ENCODE measurements at places on chromosomes 11 and 22.

GRCh38 chr22:20116951-20117632 is at the start of gene TRMT2A:
Gene TRMT2A (minus strand): TSS chr22:20117226. CDS start chr22:20116906, 320 bp downstream.
- DNase-seq, result peak; percentile 99

GRCh38 chr11:47376525-47377371 is 1.6 kb downstream of the SPI1 start:
- DNase-seq, result no peak

DNA sequence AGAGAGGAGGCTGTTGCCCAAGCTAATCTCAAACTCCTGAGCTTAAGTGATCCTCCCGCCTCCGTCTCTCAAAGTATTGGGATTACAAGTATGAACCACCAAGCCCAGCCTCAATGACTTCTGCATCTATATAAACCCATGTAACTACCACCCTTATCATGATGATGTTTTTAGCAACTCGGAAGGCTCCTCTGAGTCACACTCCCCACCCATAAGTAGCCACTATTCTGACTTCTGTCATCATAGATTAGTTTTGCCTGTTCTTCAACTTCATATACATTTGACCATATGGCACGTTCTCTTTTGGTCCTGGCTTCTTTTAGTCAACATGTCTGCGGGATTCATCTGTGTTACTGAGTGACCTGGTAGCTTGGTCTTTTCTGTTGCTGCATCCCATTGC is 6.4 kb upstream of the FOSL1 start:
- no peak for DNase-seq

DNA sequence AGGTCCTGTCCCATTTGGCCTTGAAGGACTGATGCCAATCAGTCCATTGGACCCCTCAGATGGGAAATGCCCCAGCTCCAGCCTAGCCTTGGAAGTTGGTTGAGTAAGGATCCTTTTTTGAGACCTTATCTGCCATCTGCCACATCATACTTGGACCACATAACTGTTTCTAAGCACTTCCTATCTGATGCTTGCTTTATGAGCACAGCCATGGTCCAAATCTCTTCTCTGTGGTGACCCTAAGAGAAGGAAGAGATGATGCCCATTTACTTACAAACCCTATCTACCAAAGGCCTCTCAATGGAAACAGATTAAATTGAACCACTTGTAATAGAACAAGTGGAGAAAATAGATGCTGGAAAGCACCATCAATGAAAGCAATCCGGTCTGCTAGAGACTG is 53.8 kb upstream of the TTC12 start:
- DNase-seq, result no peak

GRCh38 chr22:25092119-25092518 is 107.5 kb upstream of the CRYBB3 start:
- DNase-seq, result no peak

DNA sequence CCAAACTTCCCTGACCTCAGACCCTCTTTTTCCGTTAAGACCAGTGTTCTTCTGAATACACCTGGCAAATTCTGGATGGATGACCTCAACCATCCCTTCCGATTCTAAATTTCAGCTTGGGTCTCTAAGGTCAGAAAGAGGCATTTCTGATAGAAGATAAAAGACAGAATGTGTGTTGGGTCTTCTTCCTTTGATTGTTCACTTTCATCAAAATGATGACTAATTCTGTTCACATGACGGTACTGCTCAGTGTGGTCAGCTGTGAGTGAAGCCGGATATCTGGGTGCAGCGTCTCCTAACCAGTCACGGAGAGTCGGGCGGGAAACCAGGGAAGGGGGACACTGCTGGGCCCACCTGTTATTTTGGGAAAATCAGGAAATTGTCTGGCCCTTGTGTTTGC is 151.6 kb upstream of the NAV2 start:
- peak; percentile 19 for DNase-seq

- no peak for DNase-seq
Observed at GRCh38 chr11:17159441-17159840, 48.3 kb downstream of the PIK3C2A start.

GRCh38 chr11:77300695-77301094 is 791 bp downstream of the GDPD4 start:
- no peak for DNase-seq

DNA sequence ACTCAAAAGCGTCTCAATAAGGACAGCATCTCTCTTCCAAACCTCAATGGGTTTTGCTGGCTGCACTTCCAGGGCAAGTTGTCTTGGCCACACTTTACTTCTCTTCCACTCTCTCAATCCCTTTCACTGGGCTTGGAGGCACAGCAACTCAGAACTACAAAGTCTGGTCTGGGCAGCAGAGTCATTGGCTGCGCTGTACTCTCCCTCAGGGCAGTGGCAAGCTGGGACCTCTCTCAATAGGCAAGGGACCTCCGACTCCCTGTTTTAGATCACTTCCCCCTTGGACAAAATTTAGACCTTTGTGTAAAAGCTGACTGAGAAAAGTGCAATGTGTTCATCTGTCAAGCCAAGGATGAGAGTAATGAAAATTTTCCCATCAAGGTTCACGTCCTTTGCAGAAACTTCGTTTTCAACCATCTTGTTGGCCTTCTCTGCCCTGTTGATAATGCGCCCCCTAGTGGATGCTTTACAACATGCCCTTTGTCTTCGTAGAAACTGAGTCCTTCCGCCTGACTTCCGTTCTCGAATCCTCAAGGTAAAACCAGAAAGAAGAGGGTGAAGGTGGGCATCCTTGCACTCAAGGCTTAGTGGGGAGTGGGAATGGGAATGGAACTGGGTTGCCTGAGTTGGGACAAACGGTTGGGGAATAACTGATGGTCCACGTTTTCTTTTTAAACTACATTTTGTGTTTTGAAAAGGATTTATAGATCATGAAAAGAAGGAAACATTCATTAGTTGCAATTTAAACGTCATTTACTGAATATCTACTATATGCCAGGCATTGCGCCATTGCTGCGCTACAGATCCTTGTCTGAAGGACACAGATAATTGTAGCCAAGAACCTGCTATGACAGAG is 99.1 kb downstream of the CD44 start:
- peak; percentile 45 for DNase-seq

- no peak for DNase-seq
Observed at GRCh38 chr11:117620659-117621058, 176.4 kb downstream of the DSCAML1 start.

GRCh38 chr11:23569547-23569946 is 709.3 kb upstream of the CCDC179 start:
- no peak for DNase-seq

- no peak for DNase-seq
Observed at GRCh38 chr22:20998411-20999336, 3.2 kb downstream of the THAP7 start.

- peak; percentile 51 for DNase-seq
Observed at GRCh38 chr11:17277024-17277584, 565 bp downstream of the NUCB2 start.

DNA sequence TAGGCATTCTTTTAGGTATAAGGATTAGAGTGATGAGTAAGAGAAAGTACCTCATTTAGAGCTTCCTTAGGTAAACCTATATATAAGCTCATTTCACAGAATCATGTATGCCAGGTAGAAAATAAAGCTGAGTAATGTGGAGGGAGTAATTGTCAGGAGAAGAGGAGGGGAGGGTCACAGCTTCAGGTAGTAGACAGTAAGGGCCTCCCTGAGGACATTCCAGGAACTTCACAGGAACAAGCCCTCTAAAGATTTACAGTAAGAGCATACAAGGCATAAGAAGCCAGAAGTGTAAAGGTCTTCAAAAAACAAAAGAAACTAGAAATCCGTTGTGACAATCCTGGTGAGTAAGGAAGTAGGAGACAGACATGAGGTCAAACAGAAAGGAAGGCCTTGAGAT is 57.6 kb downstream of the USP47 start:
- DNase-seq, result no peak

- no peak for DNase-seq
Observed at GRCh38 chr11:94184362-94184761, 55.7 kb downstream of the PANX1 start.

DNA sequence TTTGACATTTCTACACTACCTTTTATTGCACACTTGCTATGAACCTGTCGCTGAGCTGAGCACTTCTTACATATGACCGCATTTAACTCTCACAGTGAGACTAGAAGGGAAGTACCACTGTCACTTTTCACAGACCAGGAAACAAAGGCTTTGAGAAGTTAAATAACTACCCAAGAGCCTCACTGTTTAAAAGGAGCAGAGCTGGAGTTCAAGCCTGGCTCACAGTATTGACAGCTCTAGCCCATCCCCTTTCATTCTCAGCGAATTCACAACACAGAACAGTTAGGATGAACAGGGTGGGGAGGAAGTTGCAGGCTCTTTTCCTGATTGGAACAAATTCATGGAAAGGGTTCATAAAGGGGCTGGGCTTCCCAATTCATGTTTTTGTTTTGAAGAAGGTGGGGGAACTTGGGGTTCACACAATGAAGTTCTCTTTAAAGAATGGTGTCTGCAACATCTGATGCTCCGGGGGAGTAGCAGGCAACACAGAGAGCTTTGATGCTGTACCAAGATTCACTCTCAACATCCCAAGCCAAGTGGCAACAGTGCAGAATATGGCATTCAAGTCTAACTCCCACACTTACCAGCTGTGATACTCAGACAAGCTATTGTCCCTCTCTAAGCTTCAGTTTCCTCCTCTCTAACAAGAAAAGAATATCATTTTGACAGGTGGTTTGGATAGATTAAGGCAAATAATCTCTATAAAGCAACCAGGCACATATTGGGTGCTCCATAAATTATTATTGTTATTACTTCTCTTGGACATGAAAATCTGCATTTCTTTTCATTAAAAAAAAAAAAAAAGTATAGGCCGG is 17.2 kb downstream of the SCGB1A1 start:
- DNase-seq, result no peak

DNA sequence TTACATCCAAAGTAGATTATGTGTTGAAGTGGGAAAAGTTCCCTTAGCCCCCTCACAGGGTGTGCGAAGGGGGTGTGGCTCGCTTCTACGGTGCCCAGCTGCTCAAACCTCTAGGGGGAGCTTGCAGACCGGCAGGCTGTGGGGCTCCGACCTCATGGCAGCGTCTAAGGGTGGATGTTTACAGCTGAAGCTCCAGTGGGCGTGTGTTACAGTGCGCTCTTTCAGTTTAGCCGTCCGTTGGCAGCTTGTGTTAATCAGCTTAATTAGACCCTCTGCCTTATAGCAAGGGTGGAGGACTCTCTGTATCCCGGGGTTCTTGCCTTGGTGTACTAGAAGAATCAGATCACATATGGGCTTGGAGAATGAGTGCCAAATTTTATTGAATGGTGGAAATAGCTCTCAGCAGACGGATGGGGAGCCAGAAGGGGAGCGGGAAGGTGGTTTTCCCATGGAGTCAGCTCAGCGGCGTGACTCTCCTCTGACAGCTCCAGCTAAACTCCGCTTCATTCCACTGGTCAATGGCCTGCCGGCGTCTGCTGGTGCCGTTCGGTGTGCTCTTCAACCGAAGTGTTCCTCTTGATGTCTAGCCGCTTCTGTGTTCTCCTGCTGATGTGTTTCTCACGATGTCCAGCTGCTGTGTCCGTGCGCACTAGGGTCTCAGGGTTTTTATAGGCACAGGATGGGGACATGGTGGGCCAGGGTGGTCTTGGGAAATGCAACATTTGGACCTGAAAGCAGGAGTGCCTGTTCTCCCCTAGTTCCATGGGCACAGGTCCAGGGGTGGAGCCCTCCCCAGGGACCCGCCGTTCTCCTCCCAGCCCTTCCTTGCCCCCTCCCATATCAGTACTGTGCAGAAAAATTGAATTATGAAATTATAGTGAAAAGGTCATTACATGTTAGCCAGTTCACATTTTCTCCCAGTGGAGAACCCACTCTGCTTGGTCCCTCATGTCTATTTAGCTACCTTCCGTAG is 28.6 kb upstream of the OR10G7 start:
- peak; percentile 61 for DNase-seq

DNA sequence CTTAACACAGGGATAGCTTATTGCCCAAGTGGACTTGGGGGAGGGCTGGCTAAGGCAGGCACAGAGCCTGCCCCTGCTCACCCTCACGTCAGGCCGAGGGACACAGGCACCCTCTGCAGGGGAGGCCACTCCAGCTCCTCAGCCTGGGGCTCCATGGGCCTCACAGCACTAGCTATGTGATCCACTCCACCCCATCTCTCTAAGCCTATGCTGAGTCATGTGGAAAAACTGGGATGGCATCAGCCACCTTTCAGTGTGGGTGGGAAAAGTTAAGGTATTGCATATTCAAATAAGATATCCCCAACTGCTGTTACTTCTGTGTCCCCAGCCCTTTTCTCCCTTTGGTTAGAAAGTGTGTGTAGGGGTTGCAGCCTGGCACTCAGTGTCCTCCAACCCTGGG is 22.3 kb downstream of the RANGAP1 start:
- no peak for DNase-seq

- no peak for DNase-seq
Observed at GRCh38 chr11:69923641-69924307, 104.6 kb upstream of the FGF3 start.

- no peak for DNase-seq
Observed at GRCh38 chr22:35315141-35315854, 15.6 kb downstream of the TOM1 start.

GRCh38 chr11:45079943-45080719 is 66.3 kb upstream of the PRDM11 start:
- DNase-seq, result no peak

GRCh38 chr11:94773842-94774241 is 5.7 kb downstream of the AMOTL1 start:
- no peak for DNase-seq

DNA sequence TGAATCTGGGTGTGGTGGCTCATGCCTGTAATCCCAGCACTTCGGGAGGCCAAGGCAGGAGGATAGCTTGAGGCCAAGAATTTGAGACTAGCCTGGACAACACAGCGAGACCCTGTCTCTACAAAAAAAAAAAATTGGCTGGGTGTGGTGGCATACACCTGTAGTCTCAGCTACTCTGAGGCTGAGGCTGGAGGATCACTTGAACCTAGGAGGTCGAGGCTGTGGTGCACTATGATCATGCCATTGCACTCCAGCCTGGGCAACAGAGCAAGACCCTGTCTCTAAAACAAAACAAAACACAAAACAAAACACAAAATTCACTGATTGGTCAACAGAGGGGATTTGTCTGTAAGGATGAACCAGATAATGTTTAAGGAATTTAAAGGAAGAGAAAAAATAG is 113.7 kb downstream of the STIM1 start:
- DNase-seq, result no peak

- no peak for DNase-seq
Observed at GRCh38 chr11:93159721-93160120, 38.1 kb downstream of the SLC36A4 start.

DNA sequence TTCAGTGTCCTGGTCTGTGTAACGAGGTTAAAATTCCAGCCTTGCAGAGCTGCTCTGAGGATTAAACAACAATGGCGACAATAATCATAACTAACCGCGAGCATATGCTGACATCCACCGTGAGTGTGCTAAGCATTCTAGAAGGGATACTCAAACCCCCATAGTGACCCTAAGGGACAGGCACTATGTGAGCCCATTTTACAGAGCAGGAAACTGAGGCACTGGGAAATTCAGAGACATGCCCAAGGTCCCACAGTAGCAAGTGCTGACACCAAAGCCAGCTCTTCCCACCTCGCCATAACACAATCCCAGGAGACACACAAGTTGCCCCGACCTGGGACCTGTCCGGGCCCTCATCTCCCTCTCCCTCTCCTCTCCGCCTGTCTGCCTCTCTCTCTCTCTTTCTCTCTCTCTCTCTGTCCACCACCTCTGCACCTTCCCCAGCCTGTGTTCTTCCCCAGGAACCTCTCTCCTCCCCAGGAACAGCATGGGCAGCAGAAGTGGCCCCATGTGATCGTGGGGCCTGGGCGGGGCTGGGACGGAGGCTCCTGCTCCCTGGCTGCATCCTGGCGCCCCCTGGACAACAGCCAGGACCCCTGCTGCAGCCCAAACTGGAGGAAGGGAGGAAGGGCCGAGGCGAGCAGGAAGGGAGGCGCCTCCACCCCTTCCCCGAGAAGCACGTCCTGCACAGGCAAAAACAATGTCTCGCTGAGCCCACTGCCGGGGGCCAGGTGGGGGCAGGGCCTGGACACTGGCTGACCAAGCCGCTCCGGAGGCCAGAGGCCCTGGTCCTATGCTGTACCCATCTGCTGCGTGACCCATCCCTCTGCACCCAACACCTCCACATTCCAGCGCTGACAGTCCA is 14.8 kb upstream of the MFNG start:
- DNase-seq, result peak; percentile 48
